Activated T-helper 2 cell treated with anti-CD3 and anti-CD28 coated beads, Interferon-gamma antibody, Interleukin-2, Interleukin-4, amounts not matched to agents 10 μg/mL and 5 μg/mL and 100 μg/mL, durations not matched to agents 14 hours and 24 hours and 36 hours (primary cell): ENCODE measurements at places on chromosomes 5 and 9.

GRCh38 chr9:96219026-96219899 is 82.7 kb downstream of the HSD17B3 start:
- peak; percentile 14 for DNase-seq

DNA sequence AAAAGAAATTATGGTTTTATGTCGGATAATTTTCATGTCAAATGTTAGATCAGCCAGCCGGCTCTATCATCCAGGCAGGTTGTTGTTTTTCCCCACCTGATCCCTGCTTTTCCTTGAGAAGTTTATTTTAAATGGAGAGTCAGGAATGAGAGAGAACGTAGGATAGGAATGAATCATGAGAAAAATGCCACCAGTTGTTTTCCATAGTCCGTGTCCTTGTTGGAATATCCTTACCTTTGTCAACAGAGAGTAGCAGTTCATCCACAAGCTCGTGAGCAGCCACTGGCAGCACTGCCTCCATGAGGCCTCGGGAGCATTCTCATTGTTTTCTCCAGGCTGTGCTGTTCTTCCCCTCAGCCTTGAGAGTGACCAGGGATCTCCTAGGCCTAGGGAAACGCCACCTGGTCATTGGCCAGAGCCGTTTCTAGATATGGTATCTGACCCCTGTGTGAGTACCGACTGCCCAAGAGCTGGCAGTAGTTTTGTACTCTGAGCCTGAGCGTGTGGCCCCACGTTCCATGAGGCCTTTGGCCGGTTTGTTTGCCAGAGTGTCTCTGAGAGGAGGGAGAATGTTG is 293.3 kb downstream of the FANCC start:
- no peak for DNase-seq

DNA sequence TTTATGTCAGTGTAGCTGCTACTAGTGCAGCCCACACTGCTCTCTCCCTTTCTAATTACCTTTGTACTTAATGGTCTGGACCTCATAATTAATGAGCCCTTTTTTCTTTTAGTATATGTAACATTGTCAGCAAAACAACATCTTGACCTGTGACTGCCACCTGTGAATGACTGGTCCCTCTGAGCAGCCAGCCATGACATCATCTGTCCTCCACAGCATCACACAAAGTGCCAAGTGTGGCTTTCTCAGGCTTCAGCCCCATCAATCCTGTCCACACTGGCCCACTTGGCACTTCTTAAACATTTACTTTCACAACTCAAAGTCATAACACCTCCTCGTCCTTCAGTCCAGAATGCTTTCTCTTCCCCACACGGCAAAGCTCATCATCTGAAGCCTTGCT is 104.7 kb downstream of the GPR21 start:
- no peak for DNase-seq

- no peak for DNase-seq
These were observed 159.5 kb upstream of the SHB start for GRCh38 chr9:38228331-38229103.

DNA sequence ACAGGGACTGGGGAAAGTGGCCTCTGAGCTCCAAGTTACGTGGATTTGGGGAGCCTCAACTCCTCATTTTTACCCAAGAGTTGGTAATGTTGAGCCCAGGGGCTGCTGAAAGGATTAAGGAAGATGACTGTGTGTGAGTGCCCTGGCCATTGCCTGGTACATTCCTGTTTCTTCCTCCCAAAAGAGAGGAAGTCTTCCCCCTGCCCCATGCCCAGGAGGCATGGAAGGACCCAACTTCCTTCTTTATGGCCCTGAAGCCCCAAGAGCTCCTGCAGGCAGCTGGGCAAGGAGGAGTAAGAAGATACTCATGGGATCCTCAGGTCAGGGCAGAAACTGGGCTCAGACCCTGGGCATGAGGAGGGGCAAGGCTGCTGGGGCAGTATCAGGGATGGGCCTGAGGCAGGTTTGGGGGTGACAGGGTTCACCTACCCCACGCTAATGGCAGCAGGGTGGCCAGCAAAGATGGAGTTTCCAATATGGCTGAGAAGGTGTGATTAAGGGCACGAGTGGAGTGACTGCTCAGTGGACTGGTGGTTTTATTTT is 118.3 kb upstream of the MVB12B start:
- DNase-seq, result no peak
